ENCODE measurements at places on chromosomes 6 and 20.

GRCh38 chr6:158514176-158514575, 45.7 kb upstream of the TMEM181 start:
- DNase-seq = no peak

GRCh38 chr6:25172819-25173218, 106.4 kb upstream of the CARMIL1 start:
- DNase-seq = no peak

DNA sequence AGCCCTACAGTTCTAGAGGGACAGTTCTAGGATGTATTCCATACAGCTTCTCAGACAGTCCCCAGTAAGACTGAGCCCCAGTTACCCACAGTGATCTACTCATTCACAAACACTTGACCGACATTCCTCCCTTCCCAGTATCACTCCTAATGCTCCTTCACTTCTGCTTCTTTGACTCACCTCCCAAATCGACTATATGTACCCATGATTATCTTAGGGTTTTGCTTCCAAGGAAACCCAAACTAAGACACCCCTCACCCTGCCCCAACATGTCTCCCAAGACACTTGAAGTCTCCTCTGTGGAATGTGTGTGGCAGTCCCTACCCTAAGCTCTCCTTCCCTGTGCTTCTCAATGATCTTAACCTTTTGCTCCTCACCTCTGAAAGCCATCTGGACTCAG, 23.6 kb upstream of the TGM6 start:
- no peak for DNase-seq

DNA sequence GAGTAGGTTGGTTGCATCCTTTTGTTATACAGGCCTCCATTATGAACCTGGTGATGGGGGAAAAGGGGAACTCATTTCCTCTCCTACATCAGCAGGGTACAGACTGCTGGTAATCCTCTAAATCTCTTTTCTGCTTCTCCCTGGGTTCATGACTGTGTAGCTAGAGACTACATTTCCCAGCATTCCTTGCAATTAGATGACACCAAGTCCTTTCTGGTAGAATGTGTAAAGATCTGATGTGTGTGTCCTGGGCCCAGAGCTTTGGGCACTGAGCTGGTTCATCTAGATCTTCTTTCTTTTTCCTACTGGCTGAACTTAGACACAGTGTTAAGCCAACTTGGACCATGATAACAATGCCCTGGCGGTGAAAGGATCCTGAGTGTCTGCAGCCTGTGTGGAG, 104.7 kb upstream of the IFNGR1 start:
- DNase-seq = no peak

- DNase-seq = no peak
Measured at GRCh38 chr6:166245148-166245547, 63.0 kb downstream of the PRR18 start.

DNA sequence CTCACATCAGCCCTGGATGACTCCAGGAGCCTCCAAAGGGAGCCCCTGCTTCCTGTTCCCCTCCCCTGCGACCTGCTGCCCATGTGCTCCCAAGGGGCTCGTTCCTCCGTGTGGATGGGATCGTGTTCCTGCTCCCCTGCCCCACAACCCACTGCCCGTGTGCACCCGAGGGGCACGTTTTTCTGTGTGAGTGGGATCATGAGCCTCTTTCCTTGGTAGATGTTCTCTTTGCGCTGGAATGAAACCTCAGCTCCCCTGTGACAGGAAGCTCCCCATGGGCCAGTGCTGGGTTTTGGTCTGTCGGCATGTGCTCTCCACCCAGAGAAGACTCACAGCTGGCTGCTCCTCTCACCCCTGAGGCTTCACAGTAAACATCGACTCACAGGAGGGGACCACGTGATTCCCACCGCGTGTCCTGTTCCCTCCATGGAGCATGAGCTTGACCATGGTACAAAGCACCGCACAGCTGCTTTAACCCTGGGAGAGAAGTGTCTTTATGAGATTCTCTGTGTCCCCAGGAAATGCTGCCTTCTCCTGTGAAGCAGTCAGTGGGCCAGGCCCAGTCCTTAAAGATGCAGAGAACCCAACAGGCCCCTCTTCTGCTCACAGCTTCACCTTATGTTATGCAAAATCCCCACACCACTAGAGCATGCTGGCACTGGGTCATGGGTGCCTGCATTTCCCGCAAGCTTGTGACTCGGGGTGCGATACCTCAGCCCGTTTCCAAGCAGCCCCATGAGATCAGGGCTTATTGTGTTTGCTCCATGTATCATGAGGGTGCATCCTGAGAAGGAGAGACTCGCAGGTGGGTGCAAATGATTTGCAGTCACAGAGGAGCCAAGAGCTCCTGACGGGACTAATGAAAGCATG, 215.1 kb downstream of the ERMARD start:
- DNase-seq = no peak

GRCh38 chr6:150395388-150396009, 26.7 kb downstream of the IYD start:
- peak; percentile 47 for DNase-seq

- no peak for DNase-seq
Measured at GRCh38 chr20:13873831-13874230, 89.0 kb downstream of the NDUFAF5 start.

- DNase-seq = no peak
Measured at GRCh38 chr6:10771371-10771894, 23.8 kb downstream of the TMEM14B start.

DNA sequence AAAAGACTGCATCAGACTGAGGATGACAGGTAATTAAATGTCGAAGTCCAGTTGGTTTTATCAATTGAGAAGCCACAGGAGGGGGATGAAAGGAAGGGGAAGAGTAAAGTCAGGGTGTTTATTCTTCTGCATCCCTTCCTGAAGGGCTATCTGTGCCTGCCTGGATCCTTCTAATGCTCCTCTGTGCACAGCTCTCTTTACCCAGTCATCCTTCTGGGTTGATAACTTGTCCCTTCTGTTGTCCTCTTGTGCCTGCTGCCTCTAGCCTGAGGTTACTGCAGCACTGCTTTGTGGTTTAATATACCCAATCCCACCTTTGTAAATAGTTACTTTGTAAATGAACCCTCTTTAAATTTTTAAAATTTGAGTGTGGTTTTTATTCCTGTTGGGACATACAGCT, 1127.3 kb downstream of the EPHA7 start:
- DNase-seq = no peak

GRCh38 chr6:34855463-34855862, 32.4 kb downstream of the TAF11 start:
- no peak for DNase-seq

GRCh38 chr20:37598100-37598543, 70.4 kb upstream of the BLCAP start:
- DNase-seq = no peak

DNA sequence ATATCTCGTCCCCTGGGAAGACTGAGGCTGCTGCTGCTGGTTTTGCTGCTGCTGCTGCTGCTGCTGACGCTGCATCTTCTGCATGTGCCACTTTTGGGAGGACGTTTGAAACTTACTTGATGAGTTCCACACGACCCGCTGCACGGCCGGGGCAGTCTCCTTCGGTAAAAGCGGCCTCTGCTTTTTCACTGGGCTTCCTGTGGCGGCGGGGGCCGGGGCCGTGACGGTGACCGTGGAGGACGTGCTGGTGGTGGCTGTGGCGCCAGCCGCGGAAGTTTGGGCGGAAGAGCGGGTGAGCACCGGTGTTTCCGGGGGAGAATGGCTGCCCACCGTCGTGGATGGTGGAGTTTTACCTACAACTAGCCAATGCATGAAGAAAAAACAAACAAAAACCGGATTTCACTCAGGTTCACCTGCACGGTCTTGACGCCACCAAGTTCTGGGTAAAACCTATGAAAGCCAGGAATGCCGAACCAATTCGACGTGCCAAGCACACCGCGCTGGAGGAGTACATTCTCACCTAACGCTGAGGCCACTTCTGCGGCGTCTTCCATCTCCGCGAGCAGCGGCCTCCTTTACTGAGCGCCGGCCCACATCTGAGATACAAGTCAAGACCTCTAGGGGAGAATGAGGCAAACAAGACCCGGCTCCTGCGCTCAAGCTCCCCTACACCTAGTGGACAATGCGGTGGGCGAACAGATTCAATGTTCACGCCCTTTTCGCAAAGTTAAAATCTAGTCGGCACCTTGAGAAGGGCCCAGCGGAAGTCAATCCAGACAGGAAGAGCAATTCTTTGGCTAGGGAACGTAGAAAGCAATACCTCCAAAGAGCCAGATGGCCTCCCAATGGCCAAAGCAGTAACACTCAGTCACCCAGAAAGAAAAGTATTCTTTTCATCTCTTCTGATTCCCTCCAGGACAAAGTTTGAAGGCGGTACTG, 117.5 kb downstream of the ZMYND8 start:
- DNase-seq = no peak

GRCh38 chr20:47576516-47577033, 74.9 kb downstream of the NCOA3 start:
- no peak for DNase-seq

- no peak for DNase-seq
Measured at GRCh38 chr6:119495230-119495683, 145.7 kb upstream of the MAN1A1 start.

DNA sequence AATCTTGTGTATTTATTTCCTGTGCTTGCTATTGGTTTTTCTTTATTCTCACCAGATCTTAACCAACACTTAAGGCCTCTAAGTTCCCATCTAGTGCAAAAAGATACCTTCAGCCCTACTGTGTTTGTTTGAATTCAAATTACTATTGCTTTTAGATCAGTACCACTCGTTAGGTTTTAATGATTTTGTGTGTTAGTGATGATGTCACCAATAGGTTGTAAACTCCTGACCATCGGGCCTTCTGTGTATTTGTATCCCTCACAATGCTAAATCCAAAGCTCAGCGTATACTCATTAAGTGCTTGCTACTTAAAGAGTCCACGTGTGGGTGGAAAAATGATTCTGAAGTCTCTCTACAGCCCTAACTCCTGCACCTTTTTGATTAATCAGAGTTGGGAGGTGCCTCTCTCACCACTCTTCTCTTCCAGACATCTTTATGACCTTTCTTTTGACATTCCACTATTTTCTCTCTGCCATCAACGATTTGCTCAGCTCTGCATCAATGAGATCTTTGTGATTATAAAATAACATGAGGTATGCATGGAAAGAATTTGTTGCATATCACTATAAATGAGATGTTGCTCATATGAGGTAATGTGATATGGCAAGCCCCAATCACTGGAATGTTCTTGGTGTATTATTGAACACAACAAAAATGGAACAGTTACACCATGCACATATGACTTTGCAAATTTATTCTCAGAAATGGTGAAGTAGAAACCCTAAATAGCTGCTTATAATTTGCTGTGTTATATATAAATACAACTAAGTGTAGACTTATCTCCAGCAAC, 55.1 kb upstream of the LAMA2 start:
- DNase-seq = no peak

DNA sequence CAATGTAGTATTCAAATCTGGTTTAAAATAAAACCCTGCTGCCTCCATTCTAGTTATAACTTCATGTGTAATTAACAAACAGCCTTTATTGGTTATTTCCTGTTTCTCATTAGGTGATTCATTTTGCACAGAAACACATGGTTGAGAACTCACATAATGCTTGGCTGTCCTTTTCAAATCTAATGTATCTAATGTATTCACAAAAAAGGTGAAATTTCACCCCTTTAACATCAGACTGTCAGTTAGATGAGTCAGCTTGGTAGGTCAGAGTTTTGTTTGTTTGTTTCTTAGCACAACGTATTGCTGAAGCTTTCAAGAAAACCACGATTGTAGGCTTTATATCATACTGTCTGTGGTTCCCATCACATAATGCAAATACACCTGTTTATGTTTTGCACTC, 78.7 kb upstream of the TMEM30A start:
- no peak for DNase-seq

DNA sequence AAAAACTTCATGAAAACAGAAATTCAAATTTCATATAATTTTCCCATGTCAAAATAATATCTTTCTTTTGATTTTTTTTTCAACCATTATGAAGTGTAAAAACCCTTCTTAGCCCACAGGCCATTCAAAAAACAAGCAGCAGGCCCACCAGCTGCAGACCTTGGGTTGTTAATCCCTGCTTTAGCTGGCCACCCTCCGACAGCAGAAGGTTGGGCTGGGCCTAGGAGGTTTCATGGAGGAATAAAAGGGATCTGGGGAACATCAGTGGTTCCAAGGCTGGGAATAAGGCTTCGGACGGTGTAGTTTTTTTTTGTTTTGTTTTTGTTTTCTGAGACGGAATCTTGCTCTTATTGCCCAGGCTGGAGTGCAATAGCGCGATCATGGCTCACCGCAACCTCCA, 3.6 kb upstream of the HSP90AB1 start:
- no peak for DNase-seq
